ENCODE measurements at places on chromosomes 4 and X.
A peak's percentile ranks its signal among the peaks of the same experiment; 100 is the strongest.

DNA sequence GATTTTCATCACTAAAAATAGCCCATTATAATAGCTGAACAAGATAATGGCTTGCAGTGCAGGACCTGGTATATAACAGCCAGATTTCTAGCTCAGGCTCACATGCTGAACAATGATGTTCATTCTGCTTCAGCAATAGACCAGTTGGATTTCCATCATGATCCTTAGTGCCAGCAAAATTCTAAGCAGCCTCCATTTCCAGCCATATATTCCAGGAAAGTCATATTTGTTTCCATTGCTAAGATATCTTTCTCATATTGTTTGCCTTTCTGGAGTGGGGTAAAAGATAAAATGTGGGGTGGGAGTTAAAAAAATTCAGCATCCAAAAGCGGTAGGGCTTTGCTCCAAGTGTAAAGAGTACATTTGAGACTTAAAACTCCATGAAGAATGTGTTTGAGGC lies 2344.1 kb downstream of the PCDH7 start:
- DNase-seq, result no peak

DNA sequence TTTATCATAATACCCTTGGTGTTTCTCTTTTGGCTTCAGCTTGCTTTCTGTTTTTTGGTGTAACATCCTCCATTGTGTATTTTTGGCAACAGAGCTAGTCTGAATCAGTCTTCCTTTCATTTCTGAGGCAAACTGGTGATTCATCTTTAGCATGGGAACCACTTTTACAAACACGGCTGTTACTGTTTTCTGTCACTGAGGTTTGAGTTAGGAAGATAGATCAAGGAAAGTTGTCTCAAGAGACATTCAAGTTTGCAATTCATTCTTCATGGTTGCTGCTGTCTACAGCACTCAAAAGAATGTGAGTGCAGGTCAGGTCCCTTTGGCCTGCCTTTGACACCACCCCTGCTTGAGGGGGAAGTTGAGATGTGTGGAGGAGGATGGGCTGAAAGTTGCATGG lies 36.3 kb downstream of the IL21 start:
- DNase-seq, result peak; percentile 49

DNA sequence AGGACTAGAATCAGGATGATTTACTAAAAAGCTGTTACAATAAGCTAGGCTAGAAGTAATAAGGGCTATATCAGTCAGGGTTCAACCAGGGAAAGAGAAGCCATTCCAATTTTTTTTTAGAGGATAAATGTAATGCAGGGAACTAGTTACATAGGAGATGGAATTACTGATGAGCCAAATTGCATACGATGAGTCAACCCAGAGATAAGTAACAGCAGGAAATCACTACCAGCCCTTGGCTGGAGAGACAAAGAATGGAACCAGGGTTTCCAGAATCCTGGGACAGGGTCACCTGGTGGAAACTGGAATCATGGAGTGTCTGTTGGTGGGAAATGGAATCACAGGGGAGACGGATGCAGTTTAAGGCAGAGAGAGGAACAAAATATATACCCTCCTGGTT lies 13.1 kb upstream of the MAGEA4 start:
- no peak for DNase-seq

GRCh38 chrX:29652484-29652883 lies 562.9 kb upstream of the MAGEB2 start:
- DNase-seq, result no peak

- DNase-seq, result no peak
Observed at GRCh38 chr4:107265859-107266258, 229.7 kb upstream of the DKK2 start.

- no peak for DNase-seq
Observed at GRCh38 chr4:89889289-89889688, 5.4 kb upstream of the MMRN1 start.

DNA sequence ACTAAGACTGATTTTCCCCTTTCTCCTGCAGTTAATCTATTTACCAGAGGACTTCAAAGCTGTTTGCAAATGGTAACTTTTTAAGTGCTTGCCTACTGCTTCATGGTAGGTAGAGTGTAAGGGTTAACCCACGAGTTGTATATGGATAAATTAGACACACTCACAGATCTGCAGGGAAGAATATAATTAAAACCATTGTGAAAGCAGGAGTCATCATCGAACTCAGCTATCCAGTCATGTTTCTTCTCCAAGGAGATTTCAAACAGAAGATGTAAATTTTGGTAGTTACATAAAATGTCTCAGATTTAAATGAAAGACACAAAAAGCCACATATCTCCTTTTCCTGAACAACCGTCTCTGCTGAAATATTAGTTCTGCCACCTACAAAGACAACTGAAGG lies 549 bp upstream of the XG start:
- DNase-seq, result no peak

DNA sequence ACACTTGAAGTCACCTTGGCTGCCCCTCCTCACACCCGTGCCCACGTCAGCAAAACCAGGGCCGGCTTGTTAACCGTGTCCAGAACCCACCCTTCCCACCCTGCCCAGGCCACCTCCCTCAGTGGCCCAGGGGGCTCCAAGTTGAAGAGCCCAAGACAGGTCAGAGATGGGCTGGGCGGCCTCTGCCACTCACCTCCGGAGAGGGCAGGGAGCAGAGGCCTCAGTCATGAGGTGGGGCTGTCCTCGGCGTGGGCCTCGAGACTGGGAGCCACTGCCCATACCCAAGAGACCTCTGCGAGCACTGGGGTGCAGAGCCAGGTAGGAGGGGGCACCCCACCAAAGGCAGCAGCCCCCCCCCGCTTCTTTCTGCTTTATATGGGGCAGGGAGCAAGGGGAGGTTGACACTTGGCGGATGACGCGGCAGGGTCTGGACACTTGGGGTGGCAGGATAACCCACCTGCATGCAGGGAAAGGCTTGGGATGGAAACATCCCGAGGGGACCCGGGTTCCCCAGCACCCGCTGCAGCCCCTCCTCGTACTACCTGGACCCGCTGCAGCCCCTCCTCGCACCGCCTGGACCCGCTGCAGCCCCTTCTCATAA lies 38.0 kb upstream of the SPON2 start:
- DNase-seq, result no peak

DNA sequence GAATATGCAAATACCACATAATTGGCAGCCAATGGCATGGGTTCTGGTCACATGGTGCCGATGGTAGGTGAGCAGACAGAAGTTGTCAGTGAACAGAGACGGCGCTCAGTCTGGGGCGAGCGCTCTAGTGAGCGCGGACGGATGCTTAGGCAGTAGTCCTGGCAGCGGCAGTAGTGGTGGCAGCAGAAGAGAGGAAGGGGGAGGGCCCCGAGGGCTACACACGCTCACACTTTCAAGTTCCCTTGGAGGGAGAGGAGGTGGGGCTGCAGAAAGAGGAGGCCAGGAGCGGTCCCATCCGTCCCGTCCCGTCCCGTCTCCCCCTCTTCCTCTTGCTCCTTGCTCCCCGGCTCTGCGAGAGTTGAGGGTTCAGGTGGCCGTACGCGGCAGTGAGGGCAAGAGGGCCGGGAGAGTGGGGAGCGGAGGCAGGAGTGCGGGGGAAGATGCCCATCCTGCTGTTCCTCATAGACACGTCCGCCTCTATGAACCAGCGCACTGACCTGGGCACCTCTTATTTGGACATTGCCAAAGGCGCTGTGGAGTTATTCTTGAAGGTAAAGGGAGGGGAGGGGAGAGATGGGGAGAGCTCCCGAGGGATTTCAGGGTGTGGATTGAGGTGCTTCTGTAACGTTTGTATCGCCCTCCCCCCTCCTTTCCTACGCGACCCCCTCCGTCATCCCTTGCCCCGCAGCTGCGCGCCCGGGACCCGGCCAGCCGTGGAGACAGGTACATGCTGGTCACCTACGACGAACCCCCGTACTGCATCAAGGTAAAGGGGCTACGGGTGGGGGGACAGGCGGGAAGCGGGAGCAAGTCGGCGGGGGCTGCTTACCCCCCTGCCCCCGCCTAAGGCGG lies at the start of gene INTS6L:
Gene INTS6L, plus strand, starts transcription at position 108 of the 852 bp plus-strand sequence. Its CDS starts 333 bp downstream, at position 441.
- DNase-seq, result peak; percentile 78

GRCh38 chr4:37948542-37948941 lies 11.7 kb upstream of the PTTG2 start:
- DNase-seq, result no peak

GRCh38 chr4:149690726-149691125 lies 124.9 kb downstream of the IQCM start:
- no peak for DNase-seq

DNA sequence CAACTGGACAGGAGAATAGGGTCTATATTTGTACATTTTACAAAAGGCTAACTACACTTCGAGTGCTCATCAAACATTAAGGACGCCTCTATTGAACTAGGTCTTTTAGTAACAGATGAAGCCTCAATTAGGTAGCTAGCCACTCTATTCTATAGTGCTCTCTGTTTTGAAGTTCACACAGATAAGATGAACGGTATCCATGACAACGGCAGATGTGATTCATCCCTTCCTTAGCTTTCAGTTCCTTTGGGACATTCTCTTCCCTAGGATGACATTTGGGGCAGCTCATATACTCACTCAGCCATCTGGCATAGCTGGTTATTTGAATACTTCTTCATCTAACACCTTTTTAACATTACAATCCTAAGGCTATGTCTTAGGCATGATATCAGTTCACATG lies 62.4 kb upstream of the WDFY3 start:
- DNase-seq, result no peak

DNA sequence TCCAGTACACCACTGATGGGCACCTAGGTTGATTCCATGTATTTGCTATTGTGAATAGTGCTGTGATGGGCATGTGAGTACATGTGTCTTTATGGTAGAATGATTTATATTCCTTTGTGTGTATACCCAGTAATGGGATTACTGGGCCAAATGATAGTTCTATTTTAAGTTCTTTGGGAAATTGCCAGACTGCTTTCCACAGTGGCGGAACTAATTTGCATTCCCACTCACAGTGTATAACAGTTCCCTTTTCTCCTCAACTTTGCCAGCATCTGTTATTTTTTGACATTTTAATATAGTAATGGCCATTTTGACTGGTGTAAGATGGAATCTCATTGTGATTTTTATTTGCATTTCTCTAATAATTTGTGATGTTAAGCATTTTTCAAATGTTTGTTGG lies 25.9 kb downstream of the CC2D2A start:
- no peak for DNase-seq

GRCh38 chr4:18390655-18391353 lies 369.2 kb upstream of the LCORL start:
- DNase-seq, result peak; percentile 4

DNA sequence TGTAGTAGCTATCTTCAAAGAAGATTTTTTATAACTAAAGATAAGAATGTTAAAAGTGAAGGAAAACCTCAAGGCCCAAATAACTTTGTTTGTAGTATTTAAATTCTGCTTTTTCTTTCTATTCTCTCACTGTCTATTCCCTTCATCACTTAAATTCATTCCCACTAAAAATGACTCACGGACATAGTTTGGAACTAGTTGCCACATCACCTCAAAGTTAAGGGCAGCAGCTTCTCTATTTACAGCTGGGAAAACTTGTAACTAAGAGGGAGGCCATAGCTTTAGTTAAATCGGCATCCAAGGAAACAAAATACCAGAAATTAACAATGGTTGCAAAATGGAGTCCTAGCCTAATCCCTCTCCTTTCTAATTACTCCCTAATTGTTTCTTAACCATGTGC lies 325.4 kb upstream of the MAGEB2 start:
- DNase-seq, result no peak

GRCh38 chr4:168634276-168634802 lies 137.5 kb downstream of the PALLD start:
- no peak for DNase-seq

DNA sequence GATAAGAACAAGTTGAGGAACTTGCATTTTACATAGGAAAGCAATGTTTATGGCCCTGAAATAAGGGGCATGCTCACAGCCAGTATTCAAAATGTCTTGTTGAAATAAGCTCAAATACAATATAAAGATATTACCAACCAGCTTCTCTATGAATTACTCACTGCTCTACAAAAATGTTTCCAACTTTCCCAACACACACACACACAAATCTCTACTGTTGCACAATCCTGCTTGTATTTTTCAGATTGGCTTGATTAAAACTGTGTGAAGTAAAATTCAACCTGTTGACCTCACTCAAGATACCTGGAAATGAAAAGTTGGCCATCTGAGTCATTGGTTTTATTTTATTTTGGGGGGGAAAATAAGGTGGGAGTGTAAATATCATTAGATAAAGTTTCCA lies 128.6 kb downstream of the CHIC2 start:
- DNase-seq, result no peak

- peak; percentile 90 for DNase-seq
Observed at GRCh38 chrX:136909706-136910564, 29.4 kb upstream of the RBMX start.

- DNase-seq, result no peak
Observed at GRCh38 chr4:94841864-94842221, 84.1 kb downstream of the BMPR1B start.

- no peak for DNase-seq
Observed at GRCh38 chr4:6454112-6454910, 18.1 kb downstream of the PPP2R2C start.

- peak; percentile 38 for DNase-seq
Observed at GRCh38 chrX:3345281-3346191, 916 bp downstream of the MXRA5 start.

DNA sequence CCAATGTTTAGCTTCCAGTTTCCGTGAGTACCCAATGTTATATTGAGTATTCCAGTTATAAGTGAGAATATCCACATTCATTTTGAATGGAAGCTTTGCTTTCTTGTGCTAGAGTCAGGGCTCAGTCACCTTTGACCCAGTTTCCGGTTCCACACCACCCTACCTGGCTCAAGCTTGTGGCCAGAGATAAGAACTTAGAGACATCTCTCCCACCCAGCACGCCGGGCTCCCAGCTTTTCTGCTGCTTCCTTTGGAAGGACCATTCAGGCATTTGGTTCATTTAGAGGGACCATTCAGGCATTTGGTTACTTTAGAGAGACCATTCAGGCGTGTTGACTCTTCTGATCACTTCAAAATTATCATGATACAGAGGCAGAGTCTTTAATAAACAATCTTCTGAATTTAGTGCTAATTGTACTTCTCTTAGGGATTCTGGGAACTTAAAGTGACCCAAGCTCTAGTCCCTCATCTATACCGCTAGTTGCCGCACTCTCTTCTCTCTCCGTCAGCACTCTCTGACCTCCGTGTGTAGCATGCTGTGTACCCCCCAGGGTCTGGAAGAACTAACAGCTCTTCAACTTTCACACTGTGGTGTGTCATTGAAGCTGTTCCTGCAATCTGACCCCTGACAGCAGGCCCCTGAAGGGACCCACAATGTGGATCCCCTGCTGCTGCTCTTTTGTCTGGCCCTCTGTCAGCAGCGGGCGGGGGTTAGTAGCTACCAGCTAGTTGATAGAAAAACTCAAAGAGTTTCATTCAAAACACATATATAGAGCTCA lies 943.1 kb downstream of the ARAP2 start:
- no peak for DNase-seq

DNA sequence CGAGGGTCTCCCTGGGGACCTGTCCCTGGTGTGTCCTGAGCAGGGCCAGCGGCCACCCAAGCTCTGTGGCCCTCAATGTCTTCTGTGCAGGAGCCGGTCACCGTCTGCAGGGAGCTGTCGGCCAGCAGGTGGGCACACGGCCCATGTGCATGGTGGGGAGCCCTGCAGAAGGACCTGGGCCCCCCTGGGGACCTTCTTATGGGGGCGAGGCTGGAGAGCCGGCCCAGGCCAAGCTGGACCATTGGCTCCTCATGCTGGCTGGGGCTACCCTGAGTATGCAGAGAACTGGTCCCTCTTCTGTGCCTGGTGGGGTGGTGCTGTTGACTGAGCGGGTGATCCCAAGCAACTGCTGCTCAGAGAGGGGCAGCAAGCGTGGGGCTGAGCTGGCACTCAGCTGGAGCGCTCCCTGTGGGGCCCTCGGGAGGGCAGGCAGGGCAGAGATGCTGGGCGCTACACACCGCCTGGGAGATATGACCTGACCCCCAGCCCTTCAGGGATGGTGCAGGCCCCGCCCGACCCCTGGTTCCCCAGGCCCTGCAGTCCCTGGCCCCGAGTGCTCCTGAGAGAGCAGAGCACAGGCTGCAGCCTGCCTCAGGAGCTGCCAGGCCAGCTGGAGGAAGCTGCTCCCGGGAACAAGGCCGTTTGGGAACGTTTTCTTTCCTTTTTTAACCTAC lies 14.8 kb downstream of the NAT8L start:
- no peak for DNase-seq

All from RWPE1 (cell line).